ENCODE measurements at places on chromosomes 13 and 19. TPM values are rescaled to one million over a fixed set of nuclear protein-coding genes. Genes with fewer than 3 reads are reported as not detected.

GRCh38 chr13:100495455-100495854, 93.1 kb downstream of the GGACT start:
- no peak for DNase-seq

DNA sequence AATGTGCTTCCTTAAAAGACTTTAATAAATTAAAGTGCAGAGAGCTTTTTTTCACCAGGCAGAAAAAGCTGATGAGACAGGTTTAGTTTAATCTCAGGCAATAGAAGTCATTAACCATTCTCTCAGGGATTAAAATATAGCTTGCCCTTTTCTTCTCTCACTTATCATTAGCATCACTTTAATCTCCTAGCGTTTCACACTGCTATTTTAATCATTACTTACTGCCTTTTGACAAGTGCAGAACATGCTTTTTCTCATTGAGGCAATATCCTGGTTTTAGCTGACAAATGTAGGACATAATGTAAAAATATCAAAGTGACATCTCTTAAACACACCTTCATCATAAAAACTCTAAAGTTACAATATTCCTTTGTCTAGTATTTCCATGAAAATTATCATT, 94.6 kb downstream of the DACH1 start:
- DNase-seq = no peak

DNA sequence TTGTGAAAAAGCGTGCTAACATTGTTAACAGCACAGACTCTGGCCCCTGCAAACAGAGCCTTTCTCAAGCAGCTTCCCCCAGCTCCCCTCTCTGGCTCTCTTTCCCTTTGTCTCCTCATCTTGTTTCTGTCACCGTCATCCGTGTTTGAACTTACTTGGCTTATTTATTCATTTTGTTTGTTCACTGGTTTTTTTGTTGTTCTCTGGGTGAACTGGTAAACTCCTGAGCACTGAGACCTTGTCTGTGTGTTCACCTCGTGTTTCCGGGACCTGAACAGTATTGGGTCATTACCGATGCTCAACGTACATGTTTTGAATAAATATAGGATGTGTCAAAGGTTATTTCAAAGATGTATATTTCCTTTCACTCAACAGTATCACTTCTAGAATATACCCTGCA, 92.4 kb upstream of the USP29 start:
- DNase-seq = no peak

Gene IQCN
- 1.5 TPM for total RNA-seq
